ENCODE measurements at places on chromosomes 2 and 18. TPM values are rescaled to one million over a fixed set of nuclear protein-coding genes. Genes with fewer than 3 reads are reported as not detected.

- no peak for DNase-seq
Measured at GRCh38 chr2:64972876-64973275, 16.3 kb upstream of the SLC1A4 start.

- DNase-seq: no peak
Measured at GRCh38 chr2:240196716-240197461, 56.4 kb upstream of the OTOS start.

DNA sequence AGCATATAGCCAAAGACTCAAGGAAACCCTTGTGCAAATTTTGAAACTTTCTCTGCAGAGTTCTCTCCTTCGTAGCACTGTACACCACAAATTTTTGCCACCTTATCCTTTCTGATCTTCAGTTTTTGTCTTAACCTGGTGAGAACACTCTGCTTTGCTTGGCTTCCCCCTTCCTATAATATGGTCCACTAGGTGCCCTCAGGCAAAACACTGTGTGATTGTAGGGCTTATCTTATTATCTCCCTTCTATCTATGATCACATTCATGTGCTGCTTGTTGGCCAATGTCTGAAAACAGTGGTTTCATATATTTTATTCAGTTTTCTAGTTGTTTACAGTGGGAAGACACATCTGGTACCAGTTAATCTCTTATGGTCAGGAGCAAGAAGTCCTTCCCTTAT is 111.1 kb downstream of the MTX2 start:
- DNase-seq: no peak

GRCh38 chr2:137938204-137938603 is 26.1 kb upstream of the HNMT start:
- no peak for DNase-seq

DNA sequence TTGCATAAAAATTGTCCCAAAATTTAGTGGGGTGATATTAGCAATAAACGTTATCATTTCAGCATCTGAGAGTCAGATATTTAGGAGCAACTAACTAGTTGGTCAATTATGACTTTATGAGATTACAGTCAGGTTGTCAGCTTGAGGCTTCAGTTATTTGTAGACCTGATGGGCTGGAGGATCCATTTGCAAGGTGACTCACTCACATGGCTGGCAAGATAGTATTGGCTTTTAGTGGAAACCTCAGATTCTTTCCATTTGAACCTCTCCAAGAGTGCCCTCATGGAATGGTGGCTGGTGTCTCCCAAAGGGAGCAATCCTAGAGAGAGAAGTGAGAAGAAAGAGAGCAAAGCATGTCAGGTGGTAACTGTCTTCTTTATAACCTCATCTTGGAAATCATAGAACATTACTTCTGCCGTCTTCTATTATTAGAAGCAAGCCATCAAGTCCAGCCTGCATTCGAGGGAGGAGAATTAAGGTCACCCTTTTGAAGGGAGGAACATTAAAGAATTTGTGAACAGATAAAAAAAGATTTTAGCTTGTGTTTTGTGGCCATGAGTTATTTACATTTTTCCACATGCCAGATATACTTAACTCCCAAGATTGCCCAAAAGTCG is 92.5 kb downstream of the HAUS1 start:
- no peak for DNase-seq

DNA sequence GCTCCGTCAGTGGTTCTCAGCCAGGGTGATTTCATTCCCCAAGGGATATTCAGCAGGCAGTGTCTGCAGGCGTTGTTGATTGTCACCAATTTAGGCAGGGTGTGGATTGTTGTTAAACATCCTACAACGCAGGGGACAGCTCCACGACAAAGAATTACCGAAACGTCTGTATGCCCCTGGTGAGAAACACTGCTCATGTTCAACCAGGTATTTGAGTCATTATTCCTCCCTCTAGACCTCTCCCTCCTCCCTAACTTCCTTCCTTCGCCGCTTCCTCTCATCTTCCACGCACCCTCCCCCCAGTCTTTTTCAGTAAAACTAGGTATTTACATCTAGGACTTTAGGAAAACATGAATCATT is 50.8 kb downstream of the NCK2 start:
- peak; percentile 34 for DNase-seq

GRCh38 chr18:13726972-13727331 is 479 bp downstream of the RNMT start:
- DNase-seq: no peak

GRCh38 chr2:61471905-61472805 is 1.3 kb upstream of the USP34 start:
- DNase-seq: peak; percentile 58

GRCh38 chr18:25225151-25225550 is 126.8 kb downstream of the ZNF521 start:
- no peak for DNase-seq

DNA sequence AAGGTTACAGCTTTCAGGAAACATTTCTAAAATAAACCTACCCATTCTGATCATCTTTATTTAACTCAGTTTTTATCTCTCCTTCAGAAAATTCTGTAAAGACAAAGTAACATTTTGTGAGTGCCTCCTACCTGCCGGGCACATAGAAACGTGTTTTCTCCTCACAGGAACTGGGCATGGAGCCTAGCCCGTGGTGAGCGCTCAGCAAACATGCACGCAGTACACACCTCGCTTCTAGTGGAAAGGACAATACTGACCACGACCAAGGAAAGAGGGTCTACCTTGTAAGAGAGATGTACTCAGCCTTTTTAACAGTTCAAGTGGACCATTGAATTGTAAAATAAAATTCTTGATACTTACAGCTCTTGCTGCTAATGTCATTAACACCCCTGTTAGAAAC is 24.8 kb upstream of the KIDINS220 start:
- DNase-seq: no peak

GRCh38 chr2:203625701-203626100 is 80.7 kb upstream of the CD28 start:
- no peak for DNase-seq

Gene SRD5A2
- polyA plus RNA-seq: not detected

Gene DCDC2C
- polyA plus RNA-seq: not detected

Gene TEX44
- not detected for polyA plus RNA-seq

Gene PDE11A
- not detected for polyA plus RNA-seq

Gene SERPINB4
- not detected for polyA plus RNA-seq

Gene GALR1
- polyA plus RNA-seq: not detected

Gene CTNNA2
- polyA plus RNA-seq: not detected

Gene PTH2R
- polyA plus RNA-seq: not detected

Data from CD4-positive, CD25-positive, alpha-beta regulatory T cell (primary cell).